ENCODE measurements at places on chromosomes 7 and 10.
A peak's percentile ranks its signal among the peaks of the same experiment; 100 is the strongest.

GRCh38 chr10:112973805-112974204 is 23.8 kb downstream of the TCF7L2 start:
- DNase-seq, result no peak

DNA sequence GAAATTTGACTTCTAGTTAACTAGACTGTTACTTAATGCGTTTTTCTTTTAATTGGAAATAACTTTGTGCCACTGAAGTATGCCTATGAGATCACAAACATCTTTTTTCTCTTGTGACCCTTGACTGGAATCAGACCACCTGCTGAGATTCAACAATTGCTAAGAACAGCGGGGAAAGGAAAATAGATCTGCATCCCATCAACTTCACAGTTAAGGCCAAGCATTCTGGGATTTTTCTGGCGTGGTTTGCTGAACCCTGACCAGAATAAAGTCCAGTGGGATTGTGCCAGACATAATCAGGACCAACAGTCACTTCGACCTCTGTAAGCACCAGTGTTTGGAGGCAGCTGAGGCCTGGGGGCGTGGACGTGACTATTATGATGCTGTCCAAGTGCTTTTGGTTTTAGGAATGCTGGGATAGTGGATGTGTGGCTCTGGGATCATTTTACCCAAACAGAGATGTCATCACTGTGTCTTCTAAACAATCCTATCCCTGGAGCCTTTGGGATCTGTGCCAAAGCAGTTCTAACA is 373.3 kb upstream of the PRKCQ start:
- no peak for DNase-seq

DNA sequence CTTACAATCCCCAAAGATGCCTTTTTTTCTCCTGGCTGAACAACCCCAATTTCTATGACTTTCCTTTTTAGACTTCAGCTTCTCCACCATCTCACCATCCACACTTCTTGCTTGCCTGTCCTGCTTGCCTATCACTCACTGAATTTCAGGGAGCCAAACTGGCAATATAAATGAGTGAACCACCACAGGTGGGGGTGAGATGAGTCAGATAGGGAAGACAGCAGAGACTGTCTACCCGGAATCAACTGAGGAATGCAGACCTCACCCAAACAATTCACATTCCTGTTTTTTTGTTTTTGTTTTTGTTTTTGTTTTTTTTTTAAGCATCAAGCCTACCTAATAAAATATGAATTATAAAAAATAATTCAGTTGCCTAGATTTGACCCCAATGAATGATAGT is 273.8 kb downstream of the NRG3 start:
- DNase-seq, result no peak

DNA sequence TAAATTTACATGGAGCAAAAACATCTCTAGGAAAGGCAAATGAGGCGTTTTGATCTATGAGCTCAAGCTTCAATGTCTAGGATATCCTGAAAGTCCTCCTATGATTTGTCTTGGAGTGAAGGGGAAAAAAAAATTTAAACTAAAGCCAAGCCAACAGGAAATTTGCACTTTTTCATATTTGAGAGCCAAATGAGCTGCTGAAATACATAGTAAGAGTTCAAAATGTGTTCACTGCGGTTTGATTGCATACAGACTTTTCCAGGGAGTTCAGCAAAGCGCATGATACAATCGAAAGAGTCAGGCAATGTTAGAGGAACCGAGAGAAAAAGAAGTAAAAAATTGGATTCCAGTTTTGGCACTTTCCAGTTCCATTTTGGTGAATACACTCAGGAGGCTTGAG is 633.4 kb upstream of the MGMT start:
- no peak for DNase-seq

DNA sequence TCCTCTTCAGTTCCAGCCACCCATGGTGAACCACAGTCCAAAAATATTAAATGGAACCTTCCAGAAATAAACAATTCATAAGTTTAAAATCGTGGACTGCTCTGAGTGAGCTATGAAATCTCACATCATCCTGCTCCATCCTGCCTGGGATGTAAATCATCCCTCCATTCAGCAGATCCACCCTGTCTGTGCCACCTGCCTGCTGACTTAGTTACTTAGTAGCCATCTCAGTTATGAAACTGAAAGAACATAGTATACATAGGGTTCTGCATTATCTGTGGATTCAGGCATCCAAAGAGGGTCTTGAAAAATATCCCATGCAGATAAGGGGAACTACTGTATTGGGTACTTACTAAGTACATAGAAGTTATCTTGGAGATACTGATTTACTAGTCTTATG is 89.0 kb downstream of the ST8SIA6 start:
- no peak for DNase-seq

DNA sequence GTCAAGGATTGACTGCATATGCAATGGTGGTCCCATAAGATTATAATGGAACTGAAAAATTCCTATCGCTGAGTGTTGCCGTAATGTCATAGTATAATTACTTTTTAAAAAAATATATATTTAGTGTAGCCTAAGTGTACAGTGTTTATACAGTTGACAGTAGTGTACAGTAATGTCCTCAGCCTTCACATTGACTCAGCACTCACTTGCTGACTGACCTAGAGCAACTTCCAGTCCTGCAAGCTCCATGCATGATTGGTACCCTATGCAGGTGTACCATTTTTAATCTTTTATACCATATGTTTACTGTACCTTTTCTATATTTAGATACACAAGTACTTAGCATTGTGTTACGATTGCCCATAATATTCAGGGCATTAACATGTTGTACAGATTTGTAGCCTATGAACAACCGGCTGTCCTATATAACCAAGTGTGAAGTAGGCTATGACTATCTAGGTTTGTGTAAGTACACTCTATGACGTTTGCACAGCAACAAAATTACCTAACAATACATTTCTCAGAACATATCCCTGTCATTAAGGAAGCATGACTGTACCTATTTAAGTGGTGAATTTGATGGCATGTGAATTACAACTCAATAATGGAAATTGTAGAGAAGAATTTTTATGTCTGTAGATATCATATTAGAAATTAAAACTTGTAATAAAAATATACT is 40.9 kb downstream of the CCNY start:
- DNase-seq, result no peak

DNA sequence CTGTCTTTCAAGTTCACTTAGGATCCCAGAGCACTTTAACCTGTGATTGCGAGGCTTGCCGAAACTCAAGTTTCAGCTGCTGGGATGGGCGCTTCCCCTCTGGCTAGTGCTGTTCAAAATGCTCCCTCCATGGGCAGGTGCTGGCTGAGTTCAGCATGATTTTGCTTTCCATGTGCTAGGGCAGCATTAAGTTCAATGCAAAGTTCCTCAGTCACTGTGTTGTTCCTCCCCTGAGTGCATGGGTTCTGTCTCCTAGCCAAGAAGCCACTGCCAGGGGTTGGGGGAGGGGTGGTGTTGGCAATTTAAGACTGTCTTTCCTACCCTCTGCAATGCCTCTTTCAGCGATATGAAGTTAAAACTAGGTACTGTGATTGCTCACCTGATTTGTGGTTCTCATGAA is 56.5 kb upstream of the HELLS start:
- no peak for DNase-seq

DNA sequence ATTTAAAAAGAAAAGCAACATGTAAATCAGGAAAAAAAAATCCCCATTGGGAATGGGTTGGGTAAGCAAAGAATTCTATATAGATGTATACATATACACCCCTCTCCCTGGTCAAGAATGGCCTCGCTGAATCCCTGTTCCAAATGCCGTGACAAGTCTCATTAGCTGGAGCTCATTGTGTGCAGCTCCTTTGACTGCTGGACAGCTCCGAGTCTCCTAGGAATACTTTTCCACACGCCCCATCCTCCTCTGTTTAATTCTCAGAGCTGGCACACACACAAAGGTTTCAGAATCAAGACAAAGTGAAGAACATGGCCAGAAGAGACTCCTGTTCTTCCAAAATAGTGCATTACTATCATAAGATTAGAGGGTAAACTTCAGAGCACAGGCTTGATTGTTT is 130.9 kb upstream of the MKLN1 start:
- DNase-seq, result no peak

- DNase-seq, result no peak
Observed at GRCh38 chr7:74587435-74588126, 69.9 kb upstream of the GTF2I start.

DNA sequence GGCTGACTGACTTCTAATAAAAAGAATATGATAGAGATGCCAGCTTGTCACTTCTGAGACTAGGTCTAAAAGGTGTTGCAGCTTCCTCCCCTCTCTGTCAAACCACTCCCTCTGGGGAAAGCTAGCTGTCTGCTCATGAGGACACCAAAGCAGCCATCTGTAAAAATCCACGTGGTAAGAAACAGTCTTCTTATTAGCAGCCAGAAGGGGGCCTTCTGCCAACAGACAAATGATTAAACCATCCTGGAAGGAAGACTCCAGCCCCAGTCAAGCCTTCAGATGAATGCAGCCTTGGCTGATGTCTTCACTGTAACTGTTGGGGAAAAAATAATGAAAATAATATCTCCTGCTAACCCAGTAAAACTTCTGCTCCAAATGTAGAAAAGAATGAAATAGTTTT is 41.9 kb upstream of the DAGLB start:
- DNase-seq, result no peak

DNA sequence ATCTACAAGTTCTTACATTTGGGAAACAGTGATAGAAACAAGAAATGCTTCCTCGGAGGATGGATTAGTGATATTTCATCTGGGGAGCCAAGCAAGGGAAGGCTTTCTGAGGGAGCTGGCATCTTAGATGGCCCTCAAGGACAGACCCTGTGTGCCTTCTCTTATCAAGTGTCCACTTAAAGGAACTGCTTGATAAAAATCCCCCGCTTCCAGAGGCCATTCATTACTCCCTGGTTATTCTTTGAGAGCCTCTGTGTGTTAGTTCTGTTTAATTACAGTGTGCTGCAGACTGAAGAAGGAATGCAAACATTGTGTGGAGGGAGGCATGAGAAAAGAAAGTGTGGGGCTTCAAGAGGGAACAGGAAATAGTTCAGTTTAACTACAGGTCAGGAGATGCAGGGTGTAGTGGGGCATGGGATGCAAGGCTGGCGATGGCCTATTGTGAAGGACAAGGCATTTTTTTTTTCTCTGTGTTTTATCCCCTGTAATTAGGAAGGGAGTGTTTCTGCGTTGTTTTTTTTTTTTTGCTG is 145.4 kb downstream of the SNX10 start:
- no peak for DNase-seq

GRCh38 chr10:113305871-113306270 is 247.0 kb upstream of the HABP2 start:
- DNase-seq, result no peak

- DNase-seq, result no peak
Observed at GRCh38 chr10:88101666-88102065, 238.2 kb downstream of the PTEN start.

GRCh38 chr10:42454313-42454712 is 184.1 kb downstream of the ZNF33B start:
- DNase-seq, result no peak

DNA sequence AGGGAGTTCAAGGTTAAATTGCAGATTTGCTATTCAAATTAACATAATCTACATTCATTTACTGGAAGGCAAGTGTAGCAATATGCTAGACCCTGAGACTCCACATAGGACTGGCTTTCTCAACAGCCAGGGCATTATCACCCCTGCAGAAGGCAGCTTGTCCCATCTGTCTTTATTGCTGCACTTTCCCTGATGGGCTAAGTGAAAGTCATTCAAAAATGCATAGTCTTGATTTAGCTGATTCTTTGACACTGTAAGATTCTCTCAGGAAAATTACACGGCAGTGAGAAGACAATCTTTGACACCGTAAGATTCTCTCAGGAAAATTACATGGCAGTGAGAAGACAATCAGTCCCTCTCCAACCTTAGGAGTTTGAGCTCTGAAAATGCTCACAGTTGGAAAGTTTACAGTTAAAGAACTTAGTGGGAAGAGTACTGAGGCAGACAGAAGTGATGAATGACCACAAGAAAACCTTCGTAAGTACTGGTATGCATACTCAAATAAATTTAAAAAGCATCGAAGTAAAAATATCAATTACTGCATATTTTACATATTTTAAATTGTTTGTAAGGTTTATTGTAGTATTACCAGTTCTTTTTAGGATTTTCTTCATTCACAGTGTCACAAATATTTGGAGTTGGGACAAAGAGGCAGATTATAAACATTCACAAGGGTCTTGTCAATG is 88.9 kb downstream of the RAPGEF5 start:
- DNase-seq, result no peak

DNA sequence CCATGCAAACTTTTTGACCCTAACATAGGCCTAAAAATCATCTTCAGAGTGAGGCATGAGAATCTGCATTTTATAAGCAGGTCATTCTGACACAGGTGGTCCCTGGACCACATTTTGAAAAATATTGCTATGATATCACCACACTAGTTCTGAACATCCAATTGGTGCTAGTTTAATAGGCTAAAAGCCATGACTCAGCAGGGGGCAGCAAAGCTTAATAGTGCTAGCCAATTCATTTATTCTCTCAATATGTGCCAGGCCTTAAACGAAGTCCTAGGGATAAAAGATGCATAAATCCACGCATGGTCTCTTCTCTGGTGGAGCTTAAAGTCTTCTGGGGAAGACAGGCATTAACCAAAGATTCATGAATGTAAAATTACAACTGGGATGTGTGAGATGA is 10.2 kb upstream of the SLC25A28 start:
- peak; percentile 26 for DNase-seq

DNA sequence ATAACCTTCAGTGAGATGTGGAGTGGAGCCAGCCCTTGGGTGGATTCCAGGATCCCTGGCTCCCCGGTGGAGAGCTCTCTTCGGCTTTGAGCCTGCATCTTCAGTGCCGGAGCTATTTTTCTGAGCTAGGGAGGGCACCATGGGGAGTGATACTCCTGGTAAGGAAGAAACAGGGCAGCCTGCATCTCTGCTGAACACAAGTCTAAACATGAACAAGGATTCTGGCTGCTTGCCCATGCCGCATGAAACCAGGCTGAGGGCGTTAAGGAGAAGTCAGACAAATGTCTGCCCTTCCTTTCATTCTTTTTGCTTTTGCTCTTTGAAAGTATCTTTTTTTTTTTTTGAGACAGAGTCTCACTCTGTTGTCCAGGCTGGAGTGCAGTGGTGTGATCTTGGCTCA is 60.4 kb downstream of the EVX1 start:
- DNase-seq, result no peak

GRCh38 chr10:97188261-97188711 is 2.5 kb upstream of the SLIT1 start:
- no peak for DNase-seq

DNA sequence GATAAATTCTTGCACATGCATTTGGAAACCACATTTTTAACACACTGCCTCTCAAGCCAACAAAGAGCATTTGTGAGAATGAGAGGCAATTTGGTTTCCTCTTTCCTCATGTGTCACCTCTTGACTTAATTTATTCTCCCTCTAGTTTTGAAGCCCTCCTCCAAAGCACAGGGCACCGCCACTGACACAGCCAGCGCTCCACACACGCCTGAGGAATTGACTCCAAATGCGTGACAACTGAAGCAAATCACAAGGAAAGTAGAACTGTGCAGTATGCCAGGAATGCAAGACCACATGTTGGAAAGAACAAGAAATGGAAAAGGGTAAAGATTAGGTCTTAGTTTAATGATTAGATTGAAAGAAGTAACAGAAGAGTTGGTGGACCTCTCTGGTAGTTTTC is 173.3 kb downstream of the LSM5 start:
- DNase-seq, result no peak

GRCh38 chr7:81839708-81840369 is 70.0 kb upstream of the HGF start:
- DNase-seq, result no peak

- DNase-seq, result no peak
Observed at GRCh38 chr7:21580073-21580521, 37.3 kb downstream of the DNAH11 start.

GRCh38 chr7:25308906-25309705 is 80.8 kb upstream of the NPVF start:
- no peak for DNase-seq
